ENCODE measurements at places on chromosomes 16 and 17.

- no peak for DNase-seq
These were observed 23.2 kb upstream of the SPNS2 start for GRCh38 chr17:4475463-4475862.

GRCh38 chr16:83806036-83806435 is 1.7 kb upstream of the HSBP1 start:
- no peak for DNase-seq

DNA sequence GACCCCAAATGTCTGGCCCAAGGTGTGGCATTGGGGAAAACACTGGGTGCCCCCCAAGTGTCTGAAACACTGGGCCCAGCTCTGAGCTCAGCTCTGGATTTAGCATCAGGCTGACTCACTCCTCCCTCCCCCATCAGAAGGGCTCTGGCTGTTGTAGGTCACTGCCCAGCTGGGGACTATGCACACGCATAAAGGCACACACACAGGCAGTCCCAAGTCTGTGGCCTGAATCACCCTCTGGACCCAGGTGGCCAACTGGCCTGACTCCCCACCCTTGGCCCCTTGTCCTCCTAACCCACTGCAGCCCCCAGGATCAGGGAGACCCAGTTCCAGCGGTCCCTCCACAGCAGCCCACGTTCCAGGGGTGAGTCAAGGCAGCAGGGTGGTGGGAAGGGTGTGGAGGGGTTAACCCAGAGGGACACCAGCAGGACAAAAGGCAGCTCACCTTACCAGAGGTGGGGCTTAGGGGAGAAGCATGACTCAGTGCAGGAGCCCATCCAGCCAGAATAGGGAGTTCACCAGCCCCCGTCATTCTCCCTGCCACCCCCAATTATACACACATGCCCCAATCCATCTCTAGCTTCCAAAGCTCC is 47.0 kb downstream of the MYO18A start:
- DNase-seq = no peak

DNA sequence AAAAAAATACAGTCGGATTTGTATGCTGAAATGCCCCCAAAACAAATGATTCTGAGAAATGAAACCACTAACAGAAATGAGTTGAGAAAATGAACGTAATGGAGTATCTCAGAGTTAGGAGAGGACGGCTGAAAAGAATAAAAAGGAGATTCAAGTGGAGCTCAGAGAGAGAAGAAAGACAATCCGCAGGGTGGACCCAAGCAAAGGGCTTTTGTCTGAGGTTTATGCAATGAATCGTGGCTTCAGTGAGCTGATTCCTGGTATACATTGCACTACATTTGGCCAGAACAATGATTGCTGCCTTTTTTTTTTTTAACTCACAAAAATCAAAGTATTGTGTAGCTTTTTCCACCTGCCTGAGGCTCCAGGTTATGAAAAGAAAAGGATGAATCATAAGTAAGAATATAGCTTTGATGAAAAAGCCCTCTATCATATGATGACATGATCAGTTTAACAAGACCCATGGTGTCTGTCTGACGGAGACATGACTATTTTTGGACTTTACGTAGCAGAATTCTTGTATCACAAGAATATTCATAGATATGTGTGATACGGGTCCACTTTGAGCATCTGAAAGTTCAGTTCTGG is 4.4 kb upstream of the MED9 start:
- peak; percentile 46 for DNase-seq

GRCh38 chr17:77572065-77572601 is 386.4 kb upstream of the TNRC6C start:
- DNase-seq = no peak

- DNase-seq = no peak
These were observed 10.3 kb downstream of the CDRT4 start for GRCh38 chr17:15456972-15457722.

DNA sequence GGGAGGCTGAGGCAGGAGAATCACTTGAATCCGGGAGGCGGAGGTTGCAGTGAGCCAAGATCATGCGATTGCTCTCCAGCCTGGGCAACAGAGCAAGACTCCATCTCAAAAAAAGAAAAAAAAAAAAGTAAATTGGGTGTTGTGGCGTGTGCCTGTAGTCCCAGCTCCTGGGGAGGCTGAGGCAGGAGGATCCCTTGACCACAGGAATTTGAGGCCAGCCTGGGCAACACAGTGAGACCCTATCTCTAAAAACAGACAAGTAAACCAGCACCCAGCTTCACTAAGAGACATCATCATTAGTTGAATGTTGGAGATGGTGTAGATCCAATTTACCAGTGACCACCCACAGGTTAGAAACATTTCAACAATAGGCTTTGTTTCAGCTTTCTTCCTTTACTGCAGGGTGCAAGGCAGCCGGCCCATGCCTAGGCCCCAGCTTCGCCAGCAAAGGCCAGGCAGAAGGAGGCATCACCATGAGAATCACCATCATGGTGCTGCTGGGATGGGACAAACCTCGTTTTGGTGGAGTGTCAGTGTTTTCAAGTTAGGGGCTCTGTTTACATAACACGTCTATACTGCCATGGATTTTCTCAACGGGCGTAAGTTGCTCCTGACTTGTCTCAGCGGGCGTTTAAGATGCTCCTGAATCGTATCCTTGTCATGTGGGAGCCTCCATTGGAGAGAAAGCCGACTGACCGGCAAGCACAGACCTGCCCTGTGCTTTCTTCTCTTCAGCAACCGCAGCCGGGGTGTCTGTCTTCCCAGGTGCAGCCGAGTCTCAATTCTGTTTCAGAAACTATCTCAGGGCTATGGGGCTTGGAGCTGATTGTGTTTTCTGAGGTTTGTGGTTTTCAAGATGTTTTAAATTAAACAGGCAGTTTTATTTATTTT is 7.3 kb downstream of the TCF25 start:
- DNase-seq = no peak

DNA sequence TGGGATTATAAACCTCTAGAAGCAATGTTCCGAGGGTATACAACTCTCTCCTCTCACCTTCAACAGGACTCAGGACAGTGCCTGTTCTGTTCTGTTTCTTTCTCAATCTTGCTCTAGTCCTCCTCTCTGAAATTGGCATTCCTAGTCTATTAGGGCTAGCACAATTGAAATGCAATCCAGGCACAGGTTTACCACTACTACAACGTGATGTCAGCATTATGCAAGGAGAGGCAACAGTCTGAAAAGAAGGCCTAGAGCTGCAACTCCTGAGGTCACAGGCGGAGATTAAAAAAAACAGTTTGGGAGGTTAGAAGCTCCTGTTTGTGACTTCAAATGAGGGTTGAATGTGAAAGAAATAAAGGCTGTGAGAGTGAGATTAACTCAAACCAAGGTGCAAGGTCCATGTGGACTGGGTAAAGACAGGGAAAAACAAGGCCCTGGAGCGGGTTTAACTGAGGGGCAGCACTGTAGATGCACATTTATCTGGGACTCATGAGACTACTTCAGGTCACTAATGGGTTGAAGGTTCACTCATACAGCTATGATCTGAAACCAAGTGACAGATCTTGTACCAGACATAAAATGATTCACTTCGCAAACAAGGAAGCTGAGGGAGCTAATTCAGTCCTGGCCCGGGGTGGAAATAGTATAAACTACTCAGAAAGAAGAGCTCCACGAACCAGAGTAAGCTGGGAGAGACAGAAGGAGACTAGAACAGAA is 16.8 kb downstream of the AMFR start:
- no peak for DNase-seq
